ENCODE measurements at places on chromosomes 2 and 18.

DNA sequence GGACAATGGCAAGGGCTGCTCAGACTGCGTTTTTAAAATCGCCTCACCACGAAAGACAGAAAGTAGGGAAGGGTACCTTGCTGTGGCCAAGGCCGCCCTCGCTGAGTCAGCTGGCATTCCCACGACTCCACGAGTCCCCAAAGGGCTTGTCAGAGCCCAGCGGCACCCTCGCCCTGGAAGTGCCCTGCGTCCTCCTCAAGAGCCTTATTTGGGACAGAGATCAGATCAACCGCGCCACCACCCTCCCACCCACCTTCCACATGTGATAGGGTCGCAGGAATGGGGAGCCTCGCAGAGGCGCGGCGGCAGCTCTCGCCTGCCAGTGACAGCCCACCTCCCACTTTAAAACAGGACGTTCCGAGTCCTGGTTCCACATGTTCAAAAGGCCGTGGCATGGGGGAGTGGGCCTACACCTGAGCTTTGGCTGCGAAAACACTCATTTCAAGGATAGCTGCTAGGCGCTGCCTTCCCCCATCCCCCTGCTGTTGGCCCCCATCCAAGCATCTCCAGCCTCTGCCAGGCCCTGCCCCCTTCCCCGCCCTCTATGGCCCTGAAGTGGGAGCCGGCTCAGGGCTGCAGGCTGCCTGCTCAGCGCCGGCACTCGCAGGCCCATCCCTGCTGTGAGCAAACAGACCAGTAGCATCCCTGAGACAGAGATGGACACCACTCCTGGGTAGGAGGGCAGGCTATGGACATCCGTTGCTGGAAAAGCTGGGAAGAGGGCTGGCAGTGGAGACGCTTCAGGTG lies 38.1 kb upstream of the ARHGEF4 start:
- DNase-seq, result peak; percentile 85

DNA sequence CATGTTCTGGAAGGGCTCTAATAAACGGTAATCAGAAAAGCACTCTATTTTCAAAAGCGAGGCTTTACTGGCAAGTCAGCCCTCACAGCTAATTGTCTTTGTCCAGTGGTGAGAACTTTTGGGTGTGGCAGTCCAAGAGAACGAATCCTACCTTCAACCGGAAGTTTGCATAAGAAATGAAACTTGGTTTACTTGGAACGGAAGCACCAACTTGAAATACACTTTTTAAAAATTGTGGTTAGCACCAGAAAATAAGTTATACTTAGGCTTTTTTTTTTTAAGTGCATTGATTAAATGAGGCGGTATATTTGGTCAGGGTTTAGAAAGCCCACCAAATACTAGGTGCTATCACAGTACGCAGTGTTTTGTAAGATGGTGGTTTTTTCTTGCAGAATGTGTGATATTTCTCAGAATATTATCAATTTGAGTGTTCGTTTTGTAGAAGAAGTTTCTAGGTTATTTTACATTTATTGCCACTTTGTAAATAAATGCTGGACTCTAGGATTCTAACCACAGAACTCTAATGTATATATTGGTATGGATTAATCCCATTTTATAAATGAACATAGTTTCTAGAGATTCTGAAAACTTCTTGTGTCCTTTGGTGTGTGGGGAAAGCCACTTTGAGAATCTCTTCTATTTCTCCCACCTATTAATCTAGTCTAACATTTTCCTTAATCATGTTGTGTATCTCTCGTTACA lies 1.2 kb downstream of the MYL12A start:
- DNase-seq, result peak; percentile 66

- DNase-seq, result no peak
Observed at GRCh38 chr18:22609642-22610041, 191.9 kb upstream of the CTAGE1 start.

GRCh38 chr2:19675003-19675629 lies 226.7 kb downstream of the TTC32 start:
- DNase-seq, result no peak

GRCh38 chr2:215504547-215504946 lies 68.7 kb upstream of the FN1 start:
- DNase-seq, result no peak

GRCh38 chr18:61308004-61308403 lies 25.2 kb upstream of the CDH20 start:
- peak; percentile 74 for DNase-seq

DNA sequence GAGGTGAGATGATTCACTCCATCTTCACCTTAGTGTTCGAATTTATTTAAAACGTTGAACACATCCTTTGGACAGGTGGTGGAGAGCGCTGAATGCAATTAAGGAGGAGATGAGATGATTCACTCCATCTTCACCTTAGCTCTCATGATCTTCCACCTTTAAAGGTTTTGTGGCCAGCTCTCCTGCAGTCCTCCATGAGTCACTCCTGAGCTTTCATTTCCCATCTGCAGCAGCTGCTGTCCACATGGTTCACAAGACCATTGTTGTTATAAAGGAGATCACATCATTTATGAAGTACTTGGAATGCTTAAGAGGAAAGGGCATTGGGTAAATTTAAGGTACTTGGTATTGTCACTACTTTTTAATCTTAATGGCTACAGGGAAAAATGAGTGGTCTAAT lies 298.5 kb downstream of the PAX3 start:
- DNase-seq, result peak; percentile 19

- DNase-seq, result peak; percentile 78
Observed at GRCh38 chr2:100321866-100322820, at the start of gene LONRF2. LONRF2 (minus strand) TSS chr2:100322501; CDS start chr2:100322093, 408 bp downstream.

GRCh38 chr2:151361674-151362370 lies 4.4 kb downstream of the TNFAIP6 start:
- no peak for DNase-seq

DNA sequence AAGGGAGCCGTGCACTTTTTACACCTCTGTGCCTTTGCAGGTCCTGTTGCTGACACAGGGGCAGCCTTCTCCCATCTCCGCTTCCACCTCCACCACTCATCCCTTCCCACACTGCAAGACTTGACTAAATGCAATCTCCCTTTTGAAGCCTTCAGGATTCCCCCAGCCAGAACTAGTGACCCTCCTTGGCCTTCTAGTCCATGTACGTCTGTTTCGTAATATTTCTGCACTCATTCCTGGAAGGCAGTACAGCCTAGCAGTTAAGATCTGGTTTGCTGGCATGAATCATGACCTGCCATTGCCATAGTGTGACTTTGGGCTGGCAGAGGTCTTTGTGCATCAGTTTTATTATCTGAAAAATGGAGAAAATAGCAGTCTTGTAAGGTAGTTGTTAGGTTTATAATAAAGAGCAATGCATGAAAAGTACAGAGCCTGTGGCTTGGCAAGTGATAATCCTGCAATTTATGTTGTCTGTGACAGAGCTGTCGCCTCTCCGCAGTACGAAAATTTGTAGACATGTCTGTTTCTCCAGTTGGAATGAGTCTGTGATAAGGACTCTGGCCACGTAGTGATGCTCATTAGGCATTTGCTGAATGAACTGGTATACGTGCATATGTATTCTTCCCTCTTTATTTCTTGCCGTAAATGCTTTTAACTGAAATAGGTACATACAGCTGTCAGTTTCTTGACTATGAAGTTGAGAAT lies 36.7 kb downstream of the NCK2 start:
- no peak for DNase-seq

DNA sequence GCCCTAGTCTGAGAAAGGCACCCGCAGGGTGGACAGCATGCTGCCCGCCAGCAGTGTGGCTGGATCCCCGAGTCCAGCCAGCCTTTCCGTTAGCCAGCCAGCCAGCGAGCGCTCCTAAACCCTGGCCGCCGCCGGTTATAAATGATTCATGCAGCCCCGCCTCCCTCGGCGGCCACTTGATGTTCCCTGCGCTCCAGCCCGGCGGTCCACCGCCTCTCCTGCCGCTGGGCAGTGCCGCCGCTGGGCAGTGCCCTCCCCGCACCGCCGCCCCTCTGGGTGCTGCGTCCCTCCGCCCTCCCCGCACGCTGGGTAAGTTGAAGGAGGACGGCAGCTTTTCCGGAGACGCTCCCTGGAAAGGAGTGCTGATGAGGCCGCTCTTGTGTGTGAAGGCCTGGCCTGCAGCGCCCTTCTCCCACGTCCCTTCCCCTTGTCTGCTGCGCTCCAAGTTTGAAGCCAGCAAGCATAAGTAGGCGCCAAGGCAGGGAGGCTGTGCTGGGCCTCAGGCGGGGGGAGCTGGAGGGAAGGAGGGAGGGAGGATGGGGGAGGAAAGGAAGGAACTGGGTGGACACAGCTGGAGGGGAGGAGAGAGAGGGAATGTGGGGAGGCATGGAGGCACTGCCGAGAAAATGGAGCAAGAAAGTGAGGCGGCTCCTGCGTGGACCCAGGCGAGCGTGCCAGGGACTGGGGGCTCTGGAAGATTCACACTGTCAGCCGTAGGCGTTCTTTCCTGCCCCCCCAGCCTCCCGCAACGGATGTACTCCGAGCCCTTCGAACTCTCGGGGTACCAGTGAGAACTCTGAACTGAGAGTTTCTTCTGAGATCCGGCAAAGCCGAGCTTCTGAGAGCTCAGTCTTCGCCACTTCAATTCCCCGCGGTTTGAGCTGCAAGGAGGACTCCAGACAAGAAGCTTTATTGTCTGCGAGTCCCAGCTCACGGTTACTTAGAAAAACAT lies 131.9 kb downstream of the GLI2 start:
- DNase-seq, result peak; percentile 53

GRCh38 chr18:76144844-76145243 lies 350.2 kb downstream of the ZNF516 start:
- no peak for DNase-seq

GRCh38 chr2:196660244-196660643 lies 20.7 kb downstream of the CCDC150 start:
- no peak for DNase-seq

DNA sequence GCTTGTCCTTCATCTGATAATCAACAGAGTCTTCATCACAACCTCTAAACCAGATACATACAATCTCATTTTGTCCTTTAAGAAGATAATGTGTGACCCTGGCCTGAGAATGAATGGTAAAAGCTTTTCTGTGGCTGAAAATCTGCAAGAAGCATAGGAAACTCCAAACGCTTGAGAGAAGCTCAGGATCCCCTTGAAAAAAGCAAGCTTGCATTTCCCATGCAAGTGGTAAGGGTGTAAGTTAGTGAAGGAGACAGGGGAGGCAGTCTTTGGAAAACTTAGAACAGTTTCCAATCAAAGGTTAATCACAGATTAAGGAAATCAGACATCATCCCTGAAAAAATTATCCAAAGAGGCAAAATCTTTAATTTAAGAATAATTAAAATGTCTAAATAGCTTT lies 413.6 kb upstream of the SALL3 start:
- no peak for DNase-seq

- no peak for DNase-seq
Observed at GRCh38 chr18:2409906-2410305, 161.4 kb downstream of the METTL4 start.

DNA sequence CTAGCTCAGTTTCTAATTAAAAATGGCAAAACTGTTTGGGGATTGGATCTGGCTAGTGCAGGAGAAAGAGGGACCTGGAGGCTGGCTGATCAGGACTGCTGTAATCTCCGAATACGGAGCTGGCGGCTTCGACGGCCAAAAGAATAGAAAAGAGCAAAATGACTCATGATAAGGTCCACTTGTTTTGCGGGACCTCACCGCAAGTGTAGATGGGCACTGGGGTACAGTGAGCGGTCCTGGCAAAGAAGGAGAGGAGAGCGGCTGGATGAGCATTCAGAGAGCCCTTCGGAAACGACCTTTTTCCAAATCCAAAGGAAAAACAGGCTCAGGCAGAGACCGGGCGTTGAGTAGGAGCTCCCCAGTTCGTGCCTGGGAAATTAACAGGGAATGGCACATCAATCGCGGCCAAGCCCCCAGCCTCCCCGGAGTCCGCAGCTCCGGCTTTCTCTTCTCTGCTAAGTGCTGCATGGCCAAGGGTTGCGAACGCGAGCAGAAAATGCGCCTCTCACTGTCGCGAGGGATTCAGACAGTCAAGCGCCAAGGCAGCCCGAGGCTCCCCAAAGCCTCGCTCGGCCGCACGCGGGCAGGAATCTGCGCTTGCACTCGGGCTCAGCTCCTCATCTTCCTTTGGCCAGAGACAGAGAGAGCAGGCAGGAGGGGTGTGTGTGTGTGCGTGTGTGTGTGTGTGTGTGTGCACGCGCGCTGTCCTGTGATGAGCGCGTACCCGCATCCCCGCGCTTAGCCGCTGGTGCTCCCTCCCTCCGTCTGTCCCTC lies 1.8 kb downstream of the DCC start:
- peak; percentile 92 for DNase-seq

- DNase-seq, result peak; percentile 67
Observed at GRCh38 chr2:138474100-138474825, 27.3 kb upstream of the SPOPL start.

GRCh38 chr2:222739939-222740338 lies 68.5 kb downstream of the MOGAT1 start:
- DNase-seq, result no peak

GRCh38 chr18:79071503-79072210 lies 2.5 kb downstream of the ATP9B start:
- DNase-seq, result no peak

DNA sequence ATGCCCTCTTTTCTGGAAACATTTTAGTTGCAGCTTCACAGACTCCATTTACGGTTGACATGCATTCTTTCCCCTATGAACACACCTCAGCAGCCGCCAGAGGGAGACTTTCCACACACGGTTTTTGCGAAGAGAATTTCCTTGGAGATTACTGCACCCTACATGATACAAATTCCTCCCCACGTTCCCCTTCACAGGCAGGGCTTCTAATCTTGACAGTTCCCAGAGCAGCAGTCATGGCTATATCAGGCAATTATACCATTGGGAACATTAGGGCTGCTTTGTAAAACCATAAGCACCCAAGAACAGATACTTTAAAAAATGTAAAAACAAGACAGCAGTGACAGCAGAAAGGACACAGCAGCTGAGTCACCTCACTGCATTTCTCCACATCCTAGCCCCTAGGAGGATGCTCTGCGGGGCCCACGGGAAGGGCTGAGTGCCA lies 253.8 kb downstream of the TGIF1 start:
- peak; percentile 84 for DNase-seq

GRCh38 chr2:64924170-64924934 lies 64.8 kb upstream of the SLC1A4 start:
- DNase-seq, result no peak

DNA sequence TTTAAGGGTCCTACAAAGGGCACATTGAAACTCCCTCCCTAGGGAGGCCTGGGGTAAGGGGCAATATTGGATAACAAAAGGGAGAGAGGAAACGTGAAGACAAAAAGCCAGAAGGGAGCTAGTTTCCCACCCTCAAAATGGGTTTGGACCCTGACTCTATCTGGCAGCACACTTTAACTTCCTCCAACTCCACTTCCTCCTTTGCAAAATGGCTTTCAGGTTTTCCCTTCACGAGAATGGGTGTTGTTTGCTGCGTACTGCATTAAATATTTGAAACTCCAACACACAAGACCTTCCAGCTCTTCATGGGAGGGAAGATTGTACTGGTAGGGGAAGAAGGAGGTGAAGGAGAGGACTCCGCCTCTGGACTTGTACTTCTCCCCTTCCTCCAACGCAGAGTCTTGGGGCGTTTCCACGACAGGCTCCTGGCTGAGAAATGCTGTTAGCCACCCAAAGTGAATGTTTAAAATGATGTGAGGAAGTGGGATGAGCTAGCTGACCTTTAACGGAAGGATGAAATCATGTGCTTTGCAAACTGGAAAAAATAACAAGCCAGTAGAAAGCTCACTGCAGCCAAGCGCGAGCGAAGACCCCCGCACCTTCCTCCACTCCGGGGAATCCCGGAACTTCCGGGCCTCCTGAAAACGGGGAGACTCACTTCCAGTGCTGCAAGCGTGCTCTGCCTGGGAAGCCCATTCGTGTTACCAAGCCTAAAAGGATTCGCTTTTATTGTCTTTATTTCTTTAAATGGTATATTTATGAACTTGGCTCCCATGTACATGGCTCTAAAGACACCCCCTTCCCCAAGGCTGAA lies 85.6 kb downstream of the VIT start:
- DNase-seq, result no peak
